ENCODE measurements at places on chromosomes 11 and 22.

- DNase-seq, result peak; percentile 15
Measured at GRCh38 chr22:29073618-29074275, 912 bp downstream of the KREMEN1 start.

DNA sequence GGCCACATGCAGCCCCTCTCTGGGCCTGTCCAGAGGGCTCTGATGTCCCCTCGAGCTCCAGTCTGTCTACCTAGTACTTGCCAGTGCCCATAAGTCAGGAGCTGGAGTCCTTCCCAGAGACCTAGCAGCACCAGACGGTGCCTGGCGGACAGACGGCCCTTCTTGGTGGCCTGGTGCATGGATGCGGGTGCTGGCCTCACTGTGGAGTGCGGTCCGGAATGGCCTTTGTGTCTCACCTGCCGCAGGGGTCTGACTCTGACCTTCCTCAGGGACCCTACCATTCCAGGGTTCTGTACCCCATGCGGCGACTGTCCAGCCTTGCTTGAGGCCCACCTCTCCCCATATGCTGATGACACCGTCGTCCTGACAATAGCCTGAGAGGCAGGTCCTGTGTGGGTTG lies 29.4 kb upstream of the SMIM38 start:
- DNase-seq, result no peak

- no peak for DNase-seq
Measured at GRCh38 chr22:20663137-20663828, 110.6 kb upstream of the SERPIND1 start.

GRCh38 chr11:87548797-87549196 lies 511.1 kb downstream of the TMEM135 start:
- DNase-seq, result no peak

DNA sequence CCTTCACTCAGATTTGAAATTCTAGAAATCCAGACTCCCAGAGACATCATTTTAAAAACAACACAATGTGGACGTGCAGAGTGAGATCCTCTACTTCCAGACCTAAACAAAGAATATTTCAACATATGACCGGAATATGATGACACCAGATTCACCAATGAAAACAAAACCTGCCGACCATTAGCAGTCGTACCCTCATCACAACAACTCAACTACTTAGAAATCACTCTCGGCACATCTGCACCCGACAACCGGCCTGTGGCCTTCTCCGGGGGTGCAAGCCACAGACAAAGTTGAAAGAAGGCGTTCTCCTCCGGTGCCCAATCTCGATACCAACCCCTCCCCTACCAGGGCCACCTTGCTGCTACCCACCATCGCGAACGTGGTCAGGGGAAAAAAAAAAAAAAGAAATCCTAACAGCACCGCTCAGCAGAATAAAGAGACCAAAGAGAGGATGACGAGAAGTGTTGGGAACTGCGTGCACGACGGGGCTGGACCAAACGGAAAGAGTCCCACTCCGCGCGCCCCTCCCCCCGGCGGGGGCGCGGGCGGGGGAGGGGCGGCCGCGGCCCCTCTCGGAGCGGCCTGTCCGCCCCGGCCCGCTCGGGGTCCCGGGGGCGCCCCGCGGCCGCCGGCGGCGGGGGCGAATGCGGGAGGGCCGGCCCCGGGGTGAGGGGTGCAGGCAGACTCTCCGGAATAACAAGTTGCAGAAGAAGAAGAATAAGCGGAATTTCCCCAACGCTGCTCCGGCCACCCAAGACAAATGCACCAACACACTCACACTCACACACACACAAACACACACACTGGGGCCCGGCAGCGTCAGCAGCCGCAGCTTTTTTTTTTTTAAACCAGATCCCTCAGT lies 1.7 kb downstream of the PHF21A start:
- peak; percentile 59 for DNase-seq

DNA sequence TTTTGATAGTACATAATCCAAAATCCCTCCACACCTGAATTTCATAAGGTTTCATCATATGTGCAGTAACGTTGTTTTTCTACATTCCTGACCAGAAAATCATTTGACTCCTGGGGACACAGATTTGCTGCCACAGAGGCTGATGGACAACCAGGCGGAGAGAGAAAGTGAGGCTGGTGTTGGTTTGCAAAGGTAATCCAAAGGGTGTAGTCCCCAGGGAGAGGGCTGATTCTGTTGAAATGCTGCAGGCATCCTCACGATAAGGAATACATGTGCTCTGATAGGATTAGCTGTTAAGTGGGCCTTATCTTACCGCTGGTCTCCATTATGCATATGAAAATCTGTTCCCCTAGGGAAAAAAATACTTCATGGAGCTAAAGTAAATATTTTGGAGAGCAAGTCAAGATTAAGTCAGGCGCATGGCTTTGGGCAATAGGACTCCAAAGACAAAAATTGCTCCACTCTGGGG lies 8.1 kb downstream of the APOL6 start:
- DNase-seq, result no peak

DNA sequence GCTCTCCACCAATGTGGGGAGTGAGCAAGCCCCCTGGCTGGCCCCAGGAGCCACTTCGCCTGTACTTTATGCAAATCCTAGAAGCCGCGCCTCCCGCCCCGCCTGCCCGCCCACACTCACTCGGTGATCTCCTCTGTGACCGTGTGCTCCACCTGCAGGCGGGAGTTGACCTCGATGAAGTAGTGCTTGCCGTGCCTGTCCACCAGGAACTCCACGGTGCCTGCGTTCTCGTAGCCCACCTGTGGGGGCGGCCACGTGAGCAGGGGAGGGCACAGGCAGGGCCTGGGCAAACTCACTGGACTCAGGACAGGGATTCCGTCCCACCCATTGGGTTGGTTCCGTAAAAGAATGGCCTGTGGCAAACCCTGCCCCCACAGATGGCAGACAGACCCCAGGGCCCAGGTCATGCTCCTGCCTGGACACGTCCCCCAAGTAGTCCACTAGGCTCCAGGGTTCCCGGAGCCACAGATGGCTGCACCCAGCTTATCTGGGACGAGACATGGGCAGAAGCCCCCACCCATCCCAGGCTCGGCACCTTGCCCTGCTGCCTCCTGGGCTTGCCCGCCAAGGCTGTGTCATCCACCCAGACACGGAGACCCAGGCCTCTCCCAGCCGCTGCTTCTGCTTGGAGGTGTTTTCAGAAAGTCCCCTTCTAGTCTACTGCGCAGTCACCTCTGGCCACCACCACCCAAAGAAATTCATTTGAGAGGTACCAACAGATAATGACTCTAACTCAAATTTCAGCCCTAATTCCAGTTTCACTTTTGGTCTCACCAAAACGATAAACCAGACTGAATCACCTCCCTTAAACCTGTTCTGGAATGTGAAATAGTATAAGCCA lies 12.1 kb downstream of the LRFN4 start:
- DNase-seq, result peak; percentile 86

GRCh38 chr11:122165607-122166371 lies 49.8 kb upstream of the BLID start:
- no peak for DNase-seq

GRCh38 chr11:71977743-71978418 lies 20.8 kb upstream of the IL18BP start:
- peak; percentile 41 for DNase-seq

DNA sequence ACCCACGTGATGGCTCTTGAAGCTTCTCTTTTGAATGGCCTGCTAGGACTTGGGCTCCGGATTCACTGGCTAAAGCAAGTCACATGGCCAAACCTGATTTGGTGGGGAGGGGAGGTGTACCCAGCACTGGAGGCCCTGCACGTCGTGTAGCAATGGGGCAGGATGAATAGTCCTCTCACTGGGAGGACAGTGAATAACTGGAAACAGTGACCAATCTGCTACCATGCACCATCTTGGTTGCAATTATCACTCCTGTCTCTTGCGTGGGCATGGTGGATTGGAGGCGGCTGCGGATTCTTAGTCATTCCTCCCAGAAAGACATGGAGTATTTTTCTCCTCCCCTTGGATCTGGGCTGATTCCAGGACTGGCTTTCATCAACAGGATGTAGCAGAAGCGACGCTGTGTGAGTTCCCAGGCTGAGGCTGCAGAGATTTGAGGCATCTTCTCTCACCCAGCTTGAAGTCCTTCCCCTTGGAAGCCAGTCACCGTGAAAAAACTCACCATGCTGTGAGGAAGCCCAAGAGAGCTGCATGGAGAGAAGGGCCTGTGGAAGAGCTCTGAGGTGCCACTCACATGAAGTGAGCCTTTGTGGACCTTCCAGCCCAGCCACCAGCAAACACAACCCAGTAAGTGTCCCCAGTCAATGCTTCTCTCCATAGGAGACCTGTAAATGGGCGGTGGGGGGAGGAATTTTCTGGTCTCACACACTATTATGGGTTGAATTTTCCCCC lies 70.4 kb downstream of the IGLL1 start:
- no peak for DNase-seq

- no peak for DNase-seq
Measured at GRCh38 chr11:122478986-122479385, 176.5 kb upstream of the UBASH3B start.

DNA sequence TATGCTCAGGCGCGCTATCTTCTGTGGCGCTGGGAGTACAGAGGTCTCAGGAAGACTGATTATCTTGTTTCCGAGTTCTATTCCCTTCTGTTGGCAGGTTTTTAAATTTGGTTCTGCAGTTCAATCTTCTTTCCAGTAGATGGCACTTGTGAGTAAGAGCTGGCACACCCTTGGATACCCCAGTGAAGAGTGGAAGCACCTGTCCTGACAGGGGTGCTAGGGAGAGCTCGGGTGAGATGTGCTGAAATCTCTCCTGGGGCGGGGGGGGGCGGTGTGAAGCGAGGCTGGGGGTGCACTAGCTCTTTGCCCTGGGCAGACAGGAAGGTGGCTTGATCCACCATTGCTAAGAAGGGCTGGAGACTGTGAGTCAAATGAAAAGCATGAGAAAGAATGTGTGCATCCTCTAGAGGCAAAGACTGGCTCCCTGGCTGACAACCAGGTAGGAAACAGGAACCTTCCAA lies 679.9 kb upstream of the CCDC179 start:
- DNase-seq, result no peak

GRCh38 chr11:122874991-122875390 lies 7.6 kb upstream of the JHY start:
- no peak for DNase-seq

DNA sequence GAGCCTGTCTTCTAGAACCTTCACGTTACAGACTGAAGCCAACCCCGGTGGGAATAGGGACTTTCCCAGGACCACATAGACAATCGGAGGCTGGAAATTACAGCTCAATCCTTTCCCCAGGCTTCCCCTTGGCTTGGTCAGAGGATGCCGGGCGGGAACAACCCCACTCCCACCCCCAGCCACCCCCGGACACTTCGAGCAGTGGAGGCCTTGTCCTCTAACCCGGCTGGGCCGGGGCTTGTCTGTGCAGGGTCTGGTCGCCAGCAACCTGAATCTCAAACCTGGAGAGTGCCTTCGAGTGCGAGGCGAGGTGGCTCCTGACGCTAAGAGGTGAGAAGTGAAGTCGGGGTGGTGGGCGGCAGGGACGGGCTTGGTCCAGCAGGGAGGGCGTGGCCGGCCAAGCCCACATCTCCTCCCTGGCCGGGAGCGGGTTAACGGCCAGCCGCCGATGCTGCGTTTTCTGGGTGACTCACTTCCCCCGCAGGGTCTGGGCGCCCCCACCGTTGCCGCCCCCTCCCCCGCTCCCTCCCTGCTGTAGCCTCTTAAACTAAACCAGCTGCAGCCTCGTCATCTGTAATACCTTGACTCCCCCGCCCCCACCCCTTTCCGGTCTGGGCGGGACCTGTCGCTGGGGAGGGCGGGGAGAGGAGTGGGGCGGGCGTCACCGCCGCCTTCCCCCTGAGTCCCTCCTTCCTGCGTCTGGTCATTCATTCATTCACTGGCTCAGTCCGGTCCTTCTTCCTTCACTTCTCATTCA lies 1.5 kb downstream of the LGALS1 start:
- peak; percentile 93 for DNase-seq

DNA sequence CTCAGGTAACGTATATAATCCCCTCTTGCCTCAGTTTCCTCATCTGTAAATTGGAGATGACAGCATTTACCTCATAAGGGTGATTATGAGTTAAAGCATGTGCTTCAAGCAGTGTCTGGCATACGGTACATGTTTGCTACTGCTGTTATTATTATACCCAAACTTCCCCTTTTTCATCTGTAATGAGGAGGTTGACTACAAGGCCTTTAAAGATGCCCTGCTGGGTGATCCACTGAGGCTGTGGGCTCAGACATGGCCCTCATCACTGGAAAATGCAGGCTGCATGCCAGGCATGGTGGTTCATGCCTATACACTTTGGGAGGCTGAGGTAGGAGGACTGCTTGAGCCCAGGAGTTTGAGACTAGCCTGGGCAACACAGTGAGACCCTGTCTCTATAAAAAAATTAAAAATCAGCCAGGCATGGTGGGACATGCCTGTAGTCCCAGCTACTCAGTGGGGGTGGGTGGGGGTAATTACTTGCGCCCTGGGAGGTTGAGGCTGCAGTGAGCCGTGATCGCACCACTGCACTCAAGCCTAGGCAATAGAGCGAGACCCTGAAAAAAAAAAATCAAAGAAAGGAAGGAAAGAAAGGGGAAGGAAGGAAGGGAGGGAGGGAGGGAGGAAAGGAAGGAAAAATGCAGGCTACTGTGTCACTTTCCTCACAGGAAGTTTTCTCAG lies 4.3 kb downstream of the PIK3IP1 start:
- DNase-seq, result no peak

- no peak for DNase-seq
Measured at GRCh38 chr11:3153291-3153861, 11.7 kb downstream of the OSBPL5 start.

DNA sequence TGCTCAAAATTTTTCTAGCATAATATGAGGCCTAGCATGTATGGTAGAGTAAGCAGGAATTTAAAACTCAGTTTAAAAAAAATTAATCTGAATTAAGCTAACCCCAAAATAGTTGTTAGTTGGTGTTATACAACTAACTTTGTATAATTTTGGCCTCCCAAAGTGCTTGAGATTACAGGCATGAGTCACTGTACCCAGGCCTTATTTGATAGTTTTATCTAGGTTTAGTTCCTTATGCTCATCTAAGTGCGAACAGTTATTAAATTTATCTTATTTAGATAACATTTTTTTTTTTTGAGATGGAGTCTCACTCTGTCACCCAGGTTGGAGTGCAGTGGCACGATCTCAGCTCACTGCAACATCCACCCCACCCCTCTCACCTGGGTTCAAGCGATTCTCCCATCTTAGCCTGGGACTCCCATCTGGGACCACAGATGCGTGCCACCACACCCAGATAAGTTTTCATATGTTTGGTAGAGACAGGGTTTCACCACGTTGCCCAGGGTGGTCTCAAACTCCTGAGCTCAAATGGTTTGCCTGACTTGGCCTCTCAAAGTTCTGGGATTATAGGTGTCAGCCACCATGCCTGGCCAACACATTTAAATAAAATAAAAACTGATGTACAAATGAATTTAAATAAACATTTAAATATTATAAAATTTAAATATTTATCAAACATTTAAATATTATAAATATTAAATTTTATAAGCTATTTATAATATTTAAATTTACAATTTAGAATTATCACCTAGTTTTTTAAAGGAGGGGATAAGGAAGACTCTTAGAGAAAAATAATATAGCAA lies 7.5 kb downstream of the IL18 start:
- DNase-seq, result no peak

DNA sequence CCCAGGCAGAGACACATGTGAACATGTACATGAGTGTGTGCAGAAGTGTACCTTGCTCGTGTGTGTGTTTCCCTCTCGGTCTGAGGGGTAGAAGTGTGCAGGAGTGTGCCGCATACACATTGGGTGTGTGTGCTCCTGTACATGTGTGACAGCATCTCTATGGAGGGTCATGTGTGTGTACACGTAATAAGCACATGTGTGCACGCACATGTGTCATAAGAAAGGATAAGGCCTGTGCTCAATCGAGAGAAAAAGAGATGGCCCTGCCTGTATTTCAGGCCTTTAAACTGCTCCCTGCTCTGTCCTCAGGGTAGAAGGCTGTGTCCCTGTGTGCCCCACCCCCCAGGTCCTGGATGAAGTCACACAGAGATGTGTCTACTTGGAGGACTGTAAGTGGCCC lies 61.8 kb downstream of the OTOG start:
- DNase-seq, result no peak

GRCh38 chr11:15837901-15838489 lies 518.4 kb downstream of the SOX6 start:
- DNase-seq, result no peak
